Stimulated activated CD4-positive, alpha-beta T cell treated with anti-CD3 and anti-CD28 coated beads, Interleukin-4, amount 100 ng/mL, for 48 hours (primary cell): ENCODE measurements at places on chromosomes 1 and 21.

GRCh38 chr1:167373398-167373797, 144.9 kb downstream of the CD247 start:
- no peak for DNase-seq

GRCh38 chr1:151802372-151802771, 2.8 kb downstream of the LINGO4 start:
- no peak for DNase-seq

- no peak for DNase-seq
Observed at GRCh38 chr21:39397646-39398385, 47.8 kb downstream of the LCA5L start.

DNA sequence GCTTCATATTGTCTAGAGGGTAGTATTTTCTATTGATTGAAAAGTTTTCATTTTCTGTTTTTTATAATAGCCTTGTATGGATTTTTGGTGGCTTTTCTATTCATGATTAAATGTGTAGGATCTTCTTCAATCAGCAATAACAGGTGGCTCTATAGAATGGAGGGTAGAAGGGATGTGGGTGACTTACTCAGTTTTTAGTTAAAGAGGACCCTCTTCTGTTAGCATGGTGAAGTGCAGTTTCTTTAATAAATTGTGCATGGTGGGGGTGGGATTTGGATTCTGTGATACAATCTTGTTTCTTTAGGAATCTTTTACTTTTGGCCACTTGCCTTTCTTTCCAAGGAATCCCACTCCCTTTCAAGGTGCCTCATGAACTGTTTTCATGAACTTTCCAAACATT, 64.7 kb downstream of the SLC35A3 start:
- no peak for DNase-seq

- DNase-seq = no peak
Observed at GRCh38 chr1:90443354-90443753, 273.7 kb downstream of the BARHL2 start.
